ENCODE measurements at places on chromosomes 6 and 20.
A peak's percentile ranks its signal among the peaks of the same experiment; 100 is the strongest.

DNA sequence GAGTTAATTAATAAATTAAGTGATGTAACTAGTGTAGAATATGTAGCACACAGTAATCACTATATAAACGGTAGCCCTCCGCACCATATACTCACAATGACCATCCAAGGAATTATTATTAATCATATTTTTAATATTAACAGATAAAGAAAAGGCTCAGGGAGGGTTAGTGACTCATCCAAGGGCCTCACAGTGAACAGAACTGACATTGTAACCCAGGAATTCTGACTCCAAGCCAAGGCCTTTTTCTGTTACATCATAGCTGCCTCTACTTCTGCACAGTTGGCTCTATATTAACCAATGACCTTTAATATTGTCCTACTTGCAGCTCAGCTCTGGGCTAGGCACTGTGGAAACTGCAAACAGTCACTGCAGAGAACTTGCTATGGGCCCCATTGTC is 117.5 kb upstream of the SIRPG start:
- DNase-seq, result no peak

DNA sequence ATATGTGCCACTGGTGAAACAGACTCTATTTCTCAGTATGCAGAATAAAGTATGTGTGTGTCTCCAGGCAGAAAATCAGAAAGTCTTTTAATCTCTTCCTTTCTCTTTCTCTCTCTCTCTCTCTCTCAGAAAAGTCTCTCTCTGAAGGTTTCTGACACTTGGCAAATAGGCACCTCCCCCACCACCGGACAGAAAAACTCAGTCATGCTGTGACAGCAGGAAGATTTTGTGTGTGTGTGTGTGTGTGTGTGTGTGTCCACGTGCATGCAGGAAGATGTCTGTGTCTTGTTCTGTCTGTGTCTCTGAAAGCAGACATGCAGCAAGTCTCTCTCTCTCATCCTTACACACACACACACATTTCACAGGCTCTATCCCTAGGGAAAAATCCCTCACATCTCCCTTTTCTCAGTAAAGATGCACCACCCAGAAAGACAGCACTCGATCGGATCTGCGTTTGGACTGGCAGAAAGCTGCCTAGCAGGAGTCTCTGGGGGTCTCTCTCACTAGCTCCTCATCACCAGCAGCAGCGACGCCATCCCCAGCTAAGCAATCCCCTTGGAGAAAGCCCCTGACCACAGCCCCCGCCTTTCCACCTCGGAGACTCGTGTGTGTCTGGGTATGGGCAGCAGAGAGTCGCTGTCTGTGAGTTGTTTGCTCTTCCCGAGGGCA is 98.3 kb downstream of the EDN3 start:
- no peak for DNase-seq

DNA sequence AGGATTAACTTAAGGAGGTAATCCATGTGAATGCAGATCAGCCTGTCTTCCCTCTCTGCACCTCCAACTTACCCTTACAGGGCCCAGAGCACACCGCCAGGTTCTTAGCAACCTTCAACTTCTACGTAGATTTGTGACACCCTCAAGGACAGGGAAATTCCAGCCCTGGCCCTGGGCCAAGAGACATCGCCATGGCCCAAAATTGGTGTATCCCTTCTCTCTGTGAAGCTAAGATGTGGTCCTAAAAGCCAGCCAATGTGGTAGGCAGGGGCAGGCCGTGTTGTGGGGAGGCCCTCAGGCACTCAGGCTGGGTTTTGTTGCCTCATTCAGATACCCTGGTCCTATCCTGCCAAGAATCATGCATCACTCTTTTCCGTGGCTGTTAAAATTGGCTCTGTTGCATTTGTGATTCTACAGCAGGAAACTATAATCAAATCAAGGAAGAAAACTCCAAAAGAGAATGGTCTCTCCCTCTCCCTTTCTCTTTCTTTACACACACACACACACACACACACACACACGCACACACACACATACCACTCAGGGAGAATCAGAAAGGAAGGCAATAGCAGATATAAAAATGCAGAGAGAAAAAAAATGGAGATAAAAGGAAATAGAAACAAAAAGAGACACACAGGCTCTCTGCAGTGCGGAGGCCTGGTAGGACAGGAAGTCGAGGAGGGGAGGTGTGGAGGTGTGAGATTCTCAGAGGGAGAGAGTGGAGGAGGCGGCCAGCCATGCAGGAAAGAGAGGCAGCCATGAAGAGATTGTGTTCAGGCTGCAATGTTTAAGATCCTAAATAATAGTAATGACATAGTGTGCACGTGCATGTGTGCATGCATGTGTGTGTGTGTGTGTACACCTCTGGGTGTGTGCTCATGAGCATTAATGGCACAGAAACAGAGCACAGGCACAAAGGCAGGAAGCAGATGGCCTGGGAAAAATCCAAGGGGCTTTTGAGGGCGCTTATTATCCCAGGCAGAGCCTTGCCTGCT is 201.8 kb upstream of the LRFN2 start:
- DNase-seq, result no peak

DNA sequence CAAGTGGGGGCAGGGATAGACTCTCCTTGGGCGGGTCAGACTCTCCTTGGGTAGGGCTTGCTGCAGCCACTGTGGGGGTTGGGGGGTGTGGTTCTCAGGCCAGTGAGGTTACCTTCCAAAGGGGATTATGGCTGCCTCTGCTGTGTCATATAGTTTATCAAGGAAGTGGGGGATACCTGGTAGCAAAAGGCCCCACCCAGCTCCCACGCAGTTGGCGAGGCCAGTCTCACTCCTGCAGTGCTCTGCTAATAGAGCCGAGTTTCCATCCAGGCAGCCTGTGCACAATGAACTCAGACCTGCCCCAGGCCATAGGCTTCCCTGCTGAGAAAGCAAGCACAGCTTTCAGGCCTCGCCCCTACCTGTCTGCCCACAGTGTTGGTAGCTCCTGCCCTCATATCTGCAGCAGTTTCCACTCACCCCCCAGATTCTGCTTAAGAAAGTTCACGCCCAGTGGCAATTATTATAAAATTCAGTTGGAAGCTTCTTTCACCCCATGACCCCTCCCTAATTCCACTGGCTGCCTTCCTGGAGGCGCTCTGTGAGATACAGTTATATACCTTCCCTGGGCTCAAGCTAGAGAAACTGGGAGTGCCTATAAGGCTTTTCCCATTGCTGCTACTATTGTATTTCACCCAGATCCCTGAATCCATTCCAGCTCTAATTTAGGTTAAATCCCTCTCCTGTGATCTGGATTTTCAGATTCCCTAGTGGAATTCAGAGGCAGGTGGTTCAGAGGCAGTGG is 56.1 kb downstream of the HDDC2 start:
- DNase-seq, result peak; percentile 32

DNA sequence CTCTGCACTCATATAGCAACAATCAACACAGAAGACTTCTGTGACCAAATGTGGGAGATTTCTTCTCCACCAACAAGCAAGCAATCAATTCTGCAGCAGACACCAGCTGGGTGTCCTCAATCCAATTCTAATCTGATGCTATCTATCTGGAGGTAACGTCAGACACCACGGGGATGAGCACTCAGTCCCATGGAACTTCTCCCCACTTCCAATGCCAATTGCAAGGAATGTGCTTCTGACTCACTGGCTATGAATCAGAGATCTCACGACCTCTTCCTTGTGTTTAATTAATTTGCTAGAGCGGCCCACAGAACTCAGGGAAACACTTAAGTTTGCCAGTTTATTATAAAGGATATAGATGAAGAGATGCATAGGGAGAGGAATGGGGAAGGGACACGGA is 103.5 kb upstream of the SIRPG start:
- DNase-seq, result no peak

GRCh38 chr6:2157441-2158127 is 87.8 kb downstream of the GMDS start:
- no peak for DNase-seq

DNA sequence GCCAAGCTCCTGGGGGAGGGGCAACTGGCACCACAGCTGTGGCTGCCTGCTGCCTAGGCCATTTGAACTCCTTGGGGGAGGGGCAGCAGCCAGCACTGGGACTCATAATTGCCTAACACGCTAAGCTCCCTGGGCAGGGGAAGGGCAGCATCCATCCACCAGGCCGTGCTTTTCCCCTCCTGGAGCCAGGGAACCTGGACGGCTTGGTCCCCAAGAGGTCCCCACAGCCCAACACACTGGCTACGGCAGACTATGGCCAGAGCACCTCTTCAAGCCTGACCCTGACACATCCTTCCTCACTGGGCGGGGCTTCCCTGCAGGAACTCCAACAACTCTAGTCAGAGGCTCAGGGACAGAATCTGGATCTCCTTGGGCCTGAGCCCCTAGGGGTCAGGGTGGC is 269.4 kb downstream of the RNF144B start:
- DNase-seq, result no peak

DNA sequence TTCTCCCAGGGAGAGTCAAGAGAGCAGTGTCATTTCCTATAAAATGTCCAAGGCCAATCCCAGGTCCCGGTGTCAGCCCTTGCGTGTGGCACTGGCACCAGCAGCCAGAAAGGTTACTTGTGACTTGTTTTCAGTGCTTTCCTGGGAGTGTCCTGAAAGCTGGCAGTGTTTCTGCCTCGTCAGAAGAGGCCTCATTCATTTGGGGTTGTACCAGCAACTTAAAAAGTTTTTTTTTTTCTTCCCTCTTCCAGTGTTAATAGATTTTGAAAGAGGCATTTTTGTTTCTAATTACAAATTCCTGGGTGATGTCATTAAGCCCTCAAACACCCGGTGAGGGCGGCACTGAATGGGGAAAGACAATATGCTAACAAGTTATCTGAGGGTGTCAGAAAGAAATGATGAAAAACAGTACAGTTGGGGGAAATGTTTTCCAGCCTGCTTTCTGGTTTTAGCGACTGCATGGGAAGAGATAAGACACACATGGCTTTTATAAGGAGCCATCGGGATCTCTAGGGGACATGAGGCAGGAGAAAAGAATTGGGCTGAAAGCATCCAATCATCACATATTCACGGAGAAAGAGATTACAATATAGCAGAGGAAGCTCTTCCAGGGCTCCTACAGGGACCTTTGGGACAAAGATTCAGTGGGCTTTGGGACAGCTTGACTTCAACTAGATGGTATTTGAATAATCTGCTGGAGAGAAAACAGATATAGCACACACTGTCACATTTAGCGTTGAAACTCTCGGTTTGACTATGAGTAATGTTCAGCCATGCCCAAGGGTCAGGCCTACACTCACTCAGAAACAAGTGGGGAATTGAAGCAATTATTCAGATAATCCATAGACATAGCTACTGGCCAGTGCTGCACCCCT is 153.0 kb downstream of the BCAS1 start:
- DNase-seq, result no peak

DNA sequence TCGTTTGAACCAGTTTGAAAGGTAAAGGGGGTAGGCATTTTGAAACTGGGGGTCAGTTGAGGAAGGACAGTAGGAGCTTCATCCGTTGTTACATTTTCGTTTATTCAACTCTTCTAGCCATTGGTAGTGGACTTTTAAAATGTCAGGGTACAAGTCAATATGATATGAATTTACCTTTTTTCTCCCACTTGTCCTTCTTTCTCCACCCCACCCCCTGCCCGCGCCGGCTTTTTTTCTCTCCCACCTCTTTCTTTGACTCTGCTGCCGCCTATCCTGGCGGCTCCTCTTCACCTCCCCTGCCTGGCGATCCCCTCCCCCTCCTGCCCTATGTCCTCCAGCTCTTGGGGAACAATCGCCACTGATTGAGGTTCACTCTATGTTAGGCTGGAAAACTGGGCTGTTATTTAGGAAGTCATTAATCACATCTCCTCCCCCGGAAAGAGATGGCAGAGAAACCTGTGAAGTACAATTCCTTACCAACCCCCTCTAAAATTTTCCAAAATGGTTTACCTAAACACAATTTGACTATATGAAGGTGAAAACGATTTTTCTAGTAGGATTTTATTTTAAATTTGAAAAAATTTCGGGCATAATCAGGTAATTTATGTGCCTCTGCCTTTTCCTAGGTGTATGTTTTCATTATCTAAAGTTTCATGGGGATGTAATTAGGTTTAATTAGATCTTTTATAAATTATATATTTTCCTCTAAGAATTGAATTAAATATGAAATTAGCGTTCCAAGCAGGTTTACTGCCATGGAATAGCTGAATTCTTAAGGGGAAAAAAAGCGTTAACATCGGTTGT is 778 bp upstream of the LIN28B start:
- DNase-seq, result no peak

DNA sequence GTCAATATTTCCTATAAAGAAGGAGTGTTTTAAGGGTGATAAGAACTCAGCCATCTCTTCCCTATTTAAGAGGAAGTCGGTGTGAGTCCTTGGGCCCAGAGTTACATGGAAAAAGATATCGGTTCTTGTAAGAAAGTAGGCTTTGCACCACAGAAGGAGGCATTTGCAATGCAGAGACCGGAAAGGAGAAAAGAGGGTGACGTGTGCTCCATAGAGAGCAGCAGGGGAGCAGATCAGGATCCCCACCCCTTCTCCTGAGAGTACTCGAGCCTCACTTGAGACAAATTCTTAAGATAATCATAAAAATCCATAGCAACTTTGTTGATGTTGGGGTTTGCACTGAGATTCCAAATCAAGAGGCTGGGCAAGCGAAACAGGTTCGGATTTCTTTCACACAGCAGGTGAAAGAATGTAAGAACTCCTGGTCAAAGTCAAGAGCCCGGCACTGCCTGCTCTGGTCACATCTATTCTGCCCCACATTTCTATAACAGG is 27.8 kb downstream of the FOXA2 start:
- DNase-seq, result no peak

DNA sequence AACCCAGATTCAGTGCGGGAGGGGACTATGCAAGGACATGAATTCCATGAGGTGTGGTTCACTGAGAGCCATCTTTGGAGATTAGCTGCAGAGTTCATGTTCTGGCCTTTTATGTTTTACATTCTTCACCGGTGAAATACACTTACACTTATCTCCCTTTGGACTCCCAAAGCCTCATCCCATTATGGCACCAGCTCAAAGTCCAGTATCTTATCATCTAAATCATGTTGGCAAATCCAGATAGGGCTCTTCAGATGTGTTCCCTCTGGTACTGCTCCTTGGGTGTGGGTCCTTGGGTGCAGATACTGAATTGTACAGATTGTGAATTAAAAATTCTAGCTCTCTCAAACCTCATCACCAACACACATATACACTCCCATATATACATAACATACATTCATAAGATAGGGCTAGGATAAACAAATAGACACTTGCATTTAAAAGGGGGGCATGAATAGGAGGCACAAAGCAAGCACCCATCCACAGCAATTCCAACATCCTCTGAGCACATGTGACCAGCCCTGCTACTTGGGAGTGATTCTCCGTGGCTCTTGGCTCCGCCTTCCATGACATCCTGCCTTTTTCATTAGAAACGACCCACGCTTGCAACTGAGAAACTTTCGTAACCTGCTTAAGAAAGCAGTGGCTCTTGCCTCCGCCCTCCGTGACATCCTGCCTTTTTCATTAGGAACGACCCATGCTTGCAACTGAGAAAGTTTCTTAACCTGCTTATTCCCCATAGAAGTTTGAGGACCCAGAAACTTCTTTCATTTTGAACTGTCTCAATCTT is 53.6 kb upstream of the LRRC1 start:
- no peak for DNase-seq

GRCh38 chr6:137685798-137686375 is 181.2 kb upstream of the TNFAIP3 start:
- DNase-seq, result no peak

DNA sequence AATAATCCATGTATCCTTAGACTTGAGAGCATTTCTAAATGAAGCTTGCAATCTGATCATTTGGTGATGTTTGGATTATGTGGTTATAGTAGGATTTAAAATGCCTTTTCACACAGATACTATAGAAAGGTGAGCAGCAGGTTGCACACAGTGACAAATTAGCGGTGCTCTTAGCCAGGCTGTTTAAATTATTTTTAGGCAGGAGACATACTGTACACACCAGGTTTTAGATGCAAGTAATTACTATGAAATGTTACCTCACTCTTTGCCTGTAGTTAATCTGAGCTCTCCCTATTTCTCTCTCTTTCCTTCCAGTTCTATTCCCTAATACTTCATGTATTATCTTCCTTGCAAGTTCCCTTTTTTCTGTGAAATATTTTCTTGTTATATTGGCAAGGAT is 191.7 kb downstream of the RIMS1 start:
- no peak for DNase-seq
